ENCODE measurements at places on chromosomes 3 and 15.

GRCh38 chr3:133361011-133361410, 38.8 kb upstream of the BFSP2 start:
- DNase-seq, result no peak

- no peak for DNase-seq
Observed at GRCh38 chr15:80490431-80490990, 86.3 kb downstream of the ARNT2 start.

GRCh38 chr15:48627260-48627940, 18.1 kb downstream of the FBN1 start:
- DNase-seq, result no peak

DNA sequence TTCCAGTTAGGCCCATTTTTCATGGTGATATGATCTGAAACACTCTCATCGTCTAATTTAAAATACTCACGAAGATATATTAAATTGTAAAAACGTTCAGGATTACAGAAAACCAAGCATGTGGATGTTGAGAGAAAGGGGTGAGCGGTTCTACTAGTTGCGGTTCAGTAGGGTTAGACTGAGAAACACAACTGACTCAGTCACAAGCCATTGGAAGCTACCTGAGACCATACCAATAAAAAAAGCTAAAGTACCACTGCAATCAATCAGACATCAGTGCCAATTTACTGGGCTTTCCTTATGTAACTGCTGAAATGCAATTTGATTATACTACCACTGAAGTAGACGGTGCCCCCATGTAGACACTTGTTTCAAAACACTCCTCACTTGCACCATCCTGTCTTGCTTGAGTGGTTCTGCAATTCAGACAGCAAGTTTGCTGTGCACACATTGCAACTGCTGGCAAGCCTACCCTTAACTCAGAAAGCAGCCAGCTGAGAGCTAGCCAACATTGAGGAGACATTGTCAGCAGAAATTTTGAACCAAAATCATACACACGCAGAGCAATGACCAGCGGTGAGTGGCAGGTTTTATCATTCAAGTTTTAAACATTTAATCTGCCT, 368.7 kb upstream of the ARHGEF26 start:
- DNase-seq, result no peak

DNA sequence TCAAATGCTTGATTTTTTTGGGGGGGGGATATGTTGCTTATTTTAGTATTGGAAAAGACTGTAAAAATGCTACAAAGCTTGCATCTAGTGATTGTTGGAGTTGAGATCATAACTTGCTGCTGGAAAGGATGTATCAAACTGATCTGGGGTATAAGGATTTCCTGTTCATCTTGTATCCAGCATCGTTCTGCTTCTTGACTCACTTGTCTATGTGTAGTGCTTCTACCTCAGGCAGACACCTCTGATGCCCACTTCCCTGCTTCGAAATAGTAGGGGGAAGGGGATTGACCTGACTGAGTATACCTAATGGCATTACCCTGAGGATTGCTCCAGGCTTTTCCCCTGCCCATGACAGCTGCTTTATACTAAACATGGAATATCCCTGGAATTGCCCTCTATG, 42.7 kb downstream of the STT3B start:
- DNase-seq, result no peak

DNA sequence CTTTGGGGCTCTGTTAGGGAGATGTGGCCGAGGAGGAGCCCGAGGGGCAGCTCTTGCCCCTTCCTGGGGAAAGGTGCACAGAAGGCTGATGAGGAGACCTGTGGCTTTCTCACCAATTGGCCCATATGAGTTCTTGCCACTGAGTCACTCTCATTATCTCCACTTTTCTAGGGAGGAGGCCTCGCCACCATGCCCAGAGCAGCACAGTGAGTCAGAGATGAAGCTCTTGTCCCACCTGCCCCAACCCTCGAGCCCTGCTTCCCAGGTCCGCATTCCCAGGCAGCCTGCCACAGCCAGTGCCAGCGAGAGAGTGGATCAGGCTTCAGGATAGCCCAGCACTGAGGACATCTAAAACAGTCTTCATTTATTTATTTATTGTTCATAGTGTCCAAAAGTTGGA, 53.5 kb downstream of the AMOTL2 start:
- no peak for DNase-seq

DNA sequence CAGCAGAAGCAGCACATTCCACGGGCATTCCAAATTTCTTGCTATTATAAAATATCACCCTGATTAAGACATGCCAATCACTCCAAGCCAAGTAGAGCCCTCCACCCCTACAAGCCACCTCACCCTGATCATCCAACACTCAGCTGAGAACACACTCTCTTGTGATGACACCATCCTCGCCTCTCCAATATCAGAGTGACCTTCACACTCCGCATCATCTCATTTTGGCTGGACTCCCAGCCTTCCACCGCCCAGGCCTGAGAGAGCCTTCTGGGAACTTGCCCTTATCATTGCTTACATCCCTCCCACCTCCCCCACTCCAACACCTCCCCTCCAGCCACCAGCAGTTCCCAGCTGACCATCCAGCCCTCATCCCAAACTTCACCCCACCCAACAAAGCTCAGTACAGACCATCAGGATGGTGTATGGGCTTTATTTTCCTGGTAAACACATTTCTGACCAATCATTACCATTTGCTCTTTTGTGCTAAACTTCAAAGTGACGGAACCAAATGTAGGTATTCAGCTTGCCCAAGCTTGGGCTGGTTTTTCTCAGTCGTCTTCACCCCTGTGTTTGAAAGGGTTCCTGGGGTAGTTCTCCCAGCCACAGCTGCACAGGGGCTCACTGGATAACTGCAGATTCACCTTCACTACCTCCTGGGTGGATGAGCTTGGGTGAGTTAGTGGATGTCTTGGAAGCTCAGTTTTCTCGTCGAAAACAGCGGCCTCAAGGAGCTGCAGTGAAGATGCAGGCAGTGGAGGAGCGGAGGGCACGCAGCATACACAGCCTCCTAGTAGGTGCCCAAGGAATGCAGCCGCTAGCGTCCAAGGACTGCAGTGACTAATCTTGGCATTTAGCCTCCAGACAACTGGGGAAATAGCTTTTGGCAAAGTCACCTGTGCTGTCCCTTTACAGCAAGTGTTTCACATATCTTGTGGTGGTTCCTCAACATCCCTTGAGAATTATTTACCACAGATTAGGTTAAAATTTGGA, 115.1 kb downstream of the LIPC start:
- no peak for DNase-seq

GRCh38 chr3:182117583-182117982, 405.9 kb downstream of the SOX2 start:
- no peak for DNase-seq

GRCh38 chr3:188590557-188590956, 436.6 kb downstream of the LPP start:
- no peak for DNase-seq

DNA sequence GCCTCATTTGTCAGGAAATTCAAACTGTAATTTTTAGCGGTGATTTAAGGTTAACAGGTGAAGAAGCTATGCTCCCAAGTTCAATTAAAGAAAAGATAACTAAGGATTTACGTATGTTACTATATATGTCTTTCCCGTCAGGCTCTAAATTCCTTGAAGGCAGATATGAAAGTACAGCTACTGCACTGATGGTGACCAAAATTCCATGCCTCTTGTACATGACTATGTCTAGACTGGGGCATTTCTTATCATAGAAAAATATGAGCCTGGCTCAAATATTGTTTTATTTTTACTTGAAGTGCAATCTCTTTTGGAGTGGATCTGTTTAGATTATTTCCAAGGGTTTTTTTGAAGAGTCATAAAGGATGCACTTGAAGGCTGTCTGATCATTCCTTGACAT, 647.1 kb upstream of the KCNMB2 start:
- DNase-seq, result no peak

DNA sequence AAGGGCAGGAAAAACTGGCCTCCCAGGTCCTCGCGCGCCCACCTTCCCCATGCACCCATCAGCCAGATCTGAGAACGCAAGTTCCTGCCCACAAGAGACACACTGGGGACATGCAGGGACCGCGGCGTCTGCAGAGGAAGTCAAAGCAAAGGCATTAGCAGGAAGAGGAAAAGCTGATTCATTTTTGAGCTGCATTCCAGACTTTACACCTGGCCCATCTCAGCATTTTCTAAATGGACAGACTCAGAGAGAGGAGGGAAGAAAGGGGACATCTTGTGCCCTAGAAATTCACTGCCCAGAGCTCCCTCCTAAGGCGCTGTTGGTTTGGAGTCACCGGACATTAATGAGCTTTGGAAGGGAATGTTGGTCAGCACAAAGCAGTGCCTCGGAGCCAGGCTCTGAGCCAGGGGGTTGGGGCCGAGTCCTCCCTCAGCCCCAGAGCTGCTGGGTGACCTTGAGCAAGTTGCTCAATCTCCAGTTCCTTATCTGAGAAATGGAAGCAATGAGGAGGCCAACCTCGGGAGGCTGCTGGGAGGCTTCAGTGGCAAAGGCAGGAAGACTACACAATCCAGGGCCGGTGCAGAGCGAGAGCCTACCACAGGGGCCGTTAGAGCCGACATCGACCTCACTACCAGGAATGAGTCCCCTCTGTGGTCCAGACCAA, 150.5 kb upstream of the IQSEC1 start:
- no peak for DNase-seq

- DNase-seq, result no peak
Observed at GRCh38 chr15:97977734-97978133, 17.2 kb downstream of the ARRDC4 start.

DNA sequence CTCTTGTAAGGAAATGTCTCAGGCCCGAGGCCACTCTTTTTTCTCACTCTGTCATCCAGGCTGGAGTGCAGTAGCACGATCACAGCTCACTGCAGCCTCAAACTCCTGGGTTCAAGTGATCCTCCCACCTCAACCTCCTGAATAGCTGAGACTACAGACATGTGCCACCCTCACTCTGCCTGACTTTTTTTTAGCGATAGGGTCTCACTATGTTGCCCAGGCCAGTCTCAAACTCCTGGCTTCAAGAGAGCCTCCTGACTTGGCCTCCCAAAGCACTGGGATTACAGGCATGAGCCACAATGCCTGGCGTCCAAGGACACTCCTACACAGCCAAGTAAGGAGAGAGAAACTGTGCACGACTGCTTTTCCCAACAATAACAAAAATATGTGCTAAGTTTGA, 7.6 kb downstream of the ZNF445 start:
- no peak for DNase-seq

GRCh38 chr15:35616498-35617271, 70.7 kb upstream of the DPH6 start:
- DNase-seq, result no peak

DNA sequence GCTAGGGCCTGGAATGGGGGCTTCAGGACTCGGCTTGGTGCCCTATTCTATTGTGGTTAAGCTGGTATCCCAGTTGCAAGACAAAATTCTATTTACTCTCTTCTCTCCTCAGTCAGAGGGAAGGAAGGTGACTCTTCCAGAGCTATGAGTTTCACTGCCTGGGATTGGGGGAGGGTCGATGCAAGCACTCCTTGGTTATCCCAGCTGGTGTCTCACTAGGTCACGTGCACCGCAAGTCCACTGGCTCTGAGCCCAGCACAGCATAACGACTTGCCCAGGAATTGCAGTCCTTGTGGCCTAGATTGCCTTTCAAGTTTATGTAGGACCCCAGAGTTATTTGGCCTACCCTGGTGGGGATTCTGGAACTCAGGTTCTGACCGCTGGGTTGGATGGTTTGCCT, 958.8 kb downstream of the IGSF11 start:
- DNase-seq, result no peak

GRCh38 chr3:56200251-56200650, 268.0 kb downstream of the ERC2 start:
- DNase-seq, result no peak

GRCh38 chr3:87219611-87220010, 7.5 kb upstream of the CHMP2B start:
- no peak for DNase-seq

- no peak for DNase-seq
Observed at GRCh38 chr3:138775254-138775595, 59.5 kb downstream of the PIK3CB start.

All from mesothelial cell of epicardium (in vitro differentiated cells).